ENCODE measurements at places on chromosomes 1 and 21.
A peak's percentile ranks its signal among the peaks of the same experiment; 100 is the strongest.

DNA sequence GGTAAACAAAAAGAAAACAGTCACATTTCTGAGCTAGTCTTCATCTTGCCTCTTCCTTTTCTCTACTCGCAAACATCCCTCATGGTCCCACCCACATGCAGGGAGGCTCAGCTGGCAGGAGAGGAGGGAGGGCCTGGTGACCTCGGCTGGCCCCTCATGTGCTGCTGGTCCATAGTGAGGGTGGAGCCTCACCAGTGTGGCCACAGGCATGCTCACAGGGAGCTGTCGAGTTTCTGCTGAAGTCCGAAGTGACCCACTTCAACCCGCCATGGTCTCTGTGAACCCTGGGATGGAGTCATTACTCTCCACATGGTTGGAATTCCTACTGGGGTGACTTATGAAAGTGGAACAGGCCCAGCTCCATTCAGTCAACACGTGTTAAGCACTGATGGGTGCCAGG, 253.4 kb downstream of the RHOU start:
- no peak overlapping the region for H3K27ac ChIP-seq
- H3K4me1 ChIP-seq, result peaks cover 44% of the 10 kb centered on the region
- H3K4me3 ChIP-seq, result no peak overlapping the region
- H3K36me3 ChIP-seq, result no peaks in the 10 kb centered on the region

GRCh38 chr1:210293171-210293607, 35.5 kb upstream of the HHAT start:
- H3K27me3 ChIP-seq, result no peaks in the 10 kb centered on the region
- DNase-seq, result peak; percentile 68
- peaks cover 32% of the 10 kb centered on the region for H3K4me1 ChIP-seq
- H3K36me3 ChIP-seq, result no peaks in the 10 kb centered on the region
- peak overlapping the region; percentile 50 for H3K4me3 ChIP-seq

- no peak for DNase-seq
- H3K27ac ChIP-seq, result no peak overlapping the region
- no peak overlapping the region for H3K4me3 ChIP-seq
- H3K27me3 ChIP-seq, result peaks cover 10% of the 10 kb centered on the region
- no peaks in the 10 kb centered on the region for H3K4me1 ChIP-seq
Measured at GRCh38 chr1:50343323-50343722, 79.9 kb downstream of the DMRTA2 start.

GRCh38 chr1:64042331-64043100, 160.9 kb upstream of the UBE2U start:
- no peaks in the 10 kb centered on the region for H3K27me3 ChIP-seq
- peak overlapping the region; percentile 81 for H3K27ac ChIP-seq
- peaks cover 56% of the 10 kb centered on the region for H3K4me1 ChIP-seq
- peak; percentile 87 for DNase-seq

DNA sequence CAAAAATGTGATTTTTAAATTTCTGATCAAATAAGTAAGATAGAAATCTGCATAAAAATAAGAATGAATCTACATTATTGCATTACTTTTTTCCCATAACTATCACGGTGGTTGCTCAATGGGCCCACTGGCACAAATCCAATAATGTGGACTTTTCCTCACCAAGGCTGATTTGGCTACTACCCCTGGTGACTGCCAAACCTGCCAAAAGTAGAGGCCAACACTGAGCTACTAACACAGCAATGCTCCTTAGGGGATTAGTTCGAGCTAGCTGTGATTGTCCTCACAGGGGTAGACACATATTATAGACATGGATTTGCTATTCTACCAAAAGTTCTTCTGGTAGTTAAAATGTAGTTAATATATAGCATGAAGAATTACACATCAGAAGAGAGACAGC, 107.7 kb upstream of the ZNHIT6 start:
- DNase-seq, result no peak
- no peak overlapping the region for H3K27ac ChIP-seq
- H3K4me1 ChIP-seq, result no peaks in the 10 kb centered on the region
- no peak overlapping the region for H3K4me3 ChIP-seq
- H3K27me3 ChIP-seq, result no peaks in the 10 kb centered on the region

DNA sequence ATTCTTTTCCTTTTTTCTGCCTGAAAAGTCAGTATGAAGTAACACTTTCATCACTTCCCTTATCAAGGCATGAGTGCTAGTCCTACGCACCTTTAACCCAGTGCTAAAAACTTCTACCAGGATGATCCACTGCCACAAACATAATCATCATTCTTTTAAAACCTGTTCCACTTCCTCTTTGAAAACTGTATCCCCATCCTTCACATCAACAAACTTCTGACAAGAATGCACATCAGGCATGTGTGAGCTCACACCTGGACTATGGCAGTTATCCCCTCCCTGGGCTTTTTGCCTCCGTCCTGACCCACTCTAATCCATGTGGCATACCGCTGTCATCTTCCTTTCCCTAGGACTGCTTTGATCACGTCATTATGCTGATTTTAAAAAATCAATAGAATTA, 70.2 kb downstream of the ESRRG start:
- H3K36me3 ChIP-seq, result no peaks in the 10 kb centered on the region
- no peaks in the 10 kb centered on the region for H3K27me3 ChIP-seq
- no peak overlapping the region for H3K27ac ChIP-seq
- no peak for DNase-seq

DNA sequence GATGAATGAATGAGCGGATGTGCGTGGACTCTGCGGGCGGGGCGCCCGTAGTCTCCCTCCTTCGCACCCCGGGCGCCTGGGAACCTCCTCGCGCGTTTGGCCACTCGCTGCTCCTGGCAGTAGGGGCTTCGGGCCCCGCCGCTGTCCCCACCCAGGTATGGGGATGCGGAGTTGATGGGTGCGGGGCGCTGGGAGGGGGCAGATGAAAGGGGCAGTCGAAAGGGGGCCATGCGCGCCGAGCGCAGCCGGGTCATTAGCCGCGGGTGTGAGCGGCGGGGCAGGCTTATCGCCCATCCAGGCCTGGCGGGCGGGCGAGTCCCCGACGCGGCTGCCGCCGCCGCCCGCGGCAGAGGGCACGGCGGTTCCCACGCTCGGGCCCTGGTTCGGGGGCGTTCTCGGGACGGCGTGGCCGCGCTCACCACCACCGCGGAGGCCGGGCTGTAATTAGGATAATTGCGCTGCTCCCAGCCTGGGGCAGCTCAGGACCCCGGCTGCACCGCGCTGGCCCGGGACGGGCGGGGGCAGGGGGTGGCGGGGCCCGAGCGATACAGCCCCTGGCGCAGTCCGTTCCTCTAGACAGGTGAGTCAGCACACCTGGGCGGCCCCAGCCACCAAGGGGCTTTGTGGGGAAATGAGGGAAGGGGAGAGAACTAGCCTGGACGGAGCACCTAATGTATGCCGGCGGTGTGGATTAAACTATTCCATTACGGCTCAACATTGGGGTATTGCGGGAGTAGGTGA, 22.1 kb upstream of the CITED4 start:
- peak overlapping the region; percentile 36 for H3K4me3 ChIP-seq
- no peaks in the 10 kb centered on the region for H3K36me3 ChIP-seq
- peak; percentile 46 for DNase-seq
- no peaks in the 10 kb centered on the region for H3K27me3 ChIP-seq
- no peak overlapping the region for H3K27ac ChIP-seq

GRCh38 chr1:121414905-121415304, 230.1 kb downstream of the SRGAP2C start:
- no peaks in the 10 kb centered on the region for H3K27me3 ChIP-seq
- DNase-seq, result peak; percentile 3
- H3K27ac ChIP-seq, result no peak overlapping the region
- H3K36me3 ChIP-seq, result no peaks in the 10 kb centered on the region

- H3K27me3 ChIP-seq, result peaks cover 34% of the 10 kb centered on the region
- H3K4me3 ChIP-seq, result no peak overlapping the region
- H3K4me1 ChIP-seq, result no peaks in the 10 kb centered on the region
- no peaks in the 10 kb centered on the region for H3K36me3 ChIP-seq
Measured at GRCh38 chr1:30353637-30354036, 369.7 kb downstream of the MATN1 start.

DNA sequence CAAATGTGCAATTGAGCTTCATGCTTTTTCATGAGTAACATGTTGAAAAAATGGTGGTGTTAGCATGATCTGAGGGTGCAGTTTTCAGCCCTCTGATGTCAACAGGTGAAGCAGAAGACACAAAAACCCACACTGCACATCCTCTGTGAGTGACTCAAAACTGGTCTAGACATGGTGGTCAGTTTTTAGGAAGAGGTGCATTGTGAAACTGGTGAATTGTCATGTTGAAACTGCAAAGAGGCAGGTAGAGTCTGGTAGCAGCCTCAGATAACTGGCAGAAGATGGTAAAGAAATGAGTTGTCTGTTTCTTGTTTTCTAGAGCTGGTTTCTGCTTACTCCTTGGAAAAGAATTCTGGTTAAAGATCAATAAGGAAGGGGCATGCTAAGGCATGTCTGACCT, 97.3 kb upstream of the HMCN1 start:
- no peaks in the 10 kb centered on the region for H3K27me3 ChIP-seq
- H3K4me1 ChIP-seq, result no peaks in the 10 kb centered on the region
- no peak overlapping the region for H3K27ac ChIP-seq

DNA sequence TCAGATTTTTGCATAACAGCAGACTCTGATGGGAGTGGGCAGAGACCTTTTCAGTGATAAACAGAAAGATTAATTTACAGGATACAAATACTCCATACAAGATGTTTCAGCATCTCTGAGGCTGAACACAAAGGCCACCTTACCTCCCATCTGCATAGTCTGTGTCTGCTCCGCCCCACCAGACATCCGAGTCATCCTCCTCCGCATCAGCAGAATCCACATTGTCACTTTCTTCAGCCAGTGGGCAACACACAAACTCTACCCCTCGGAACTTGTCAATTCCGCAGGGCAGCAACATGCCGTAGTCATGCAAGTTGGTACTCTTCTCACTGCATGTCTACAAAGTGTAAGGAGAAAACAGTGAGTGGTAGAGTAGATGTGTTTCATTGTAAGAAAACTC, 119.7 kb downstream of the APP start:
- H3K4me3 ChIP-seq, result no peak overlapping the region
- H3K27me3 ChIP-seq, result no peaks in the 10 kb centered on the region
- H3K4me1 ChIP-seq, result peaks cover 4% of the 10 kb centered on the region
- no peak overlapping the region for H3K27ac ChIP-seq
- H3K36me3 ChIP-seq, result peaks cover 36% of the 10 kb centered on the region

DNA sequence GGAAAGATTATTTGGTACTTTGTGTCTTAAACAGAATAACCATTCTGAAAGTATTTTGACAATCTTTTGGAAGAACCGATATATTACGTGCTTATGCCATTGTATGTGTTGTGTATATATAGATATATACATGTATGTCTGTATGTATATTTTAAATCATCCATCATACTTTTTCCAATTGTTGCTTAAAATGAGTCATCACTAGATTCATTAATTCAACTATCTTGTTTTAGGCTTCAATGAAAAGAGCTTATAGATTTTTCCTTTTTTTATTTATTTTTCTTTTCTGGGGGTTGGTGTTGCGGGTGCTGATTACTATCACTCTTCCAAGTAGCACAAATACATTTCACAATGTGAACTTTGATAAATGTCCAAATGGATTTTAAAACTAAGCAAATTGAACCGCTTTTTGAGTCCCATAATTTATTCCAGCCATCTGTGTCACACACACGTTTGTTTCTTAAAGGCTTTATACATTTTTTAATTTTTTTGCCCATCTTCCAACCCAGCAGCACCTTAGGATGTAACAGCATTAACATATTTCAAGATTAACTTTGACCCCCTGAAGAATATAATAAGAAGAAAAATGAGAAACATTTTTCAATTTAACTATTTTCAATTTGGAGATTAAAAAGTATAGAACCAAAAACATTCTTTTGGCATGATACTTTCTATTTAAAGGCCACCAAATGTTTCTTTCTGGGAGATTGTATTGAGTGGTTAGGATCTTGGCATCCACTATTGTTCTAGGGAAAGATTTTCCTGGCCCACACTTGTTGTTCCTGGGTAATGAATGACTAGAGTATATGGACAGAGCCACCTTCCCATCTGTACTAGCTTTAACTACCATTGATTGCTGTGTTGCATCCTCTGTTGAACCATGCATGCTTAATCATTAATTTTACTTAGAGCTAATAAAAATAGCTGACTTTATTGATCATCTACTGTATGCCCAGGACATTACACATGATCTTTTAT, 9.3 kb upstream of the DPYD start:
- no peak overlapping the region for H3K4me3 ChIP-seq
- H3K27me3 ChIP-seq, result no peaks in the 10 kb centered on the region
- no peak overlapping the region for H3K27ac ChIP-seq
- no peaks in the 10 kb centered on the region for H3K36me3 ChIP-seq
- DNase-seq, result no peak

GRCh38 chr1:42171679-42172266, 7.2 kb upstream of the GUCA2A start:
- no peak overlapping the region for H3K27ac ChIP-seq
- no peaks in the 10 kb centered on the region for H3K27me3 ChIP-seq
- H3K4me3 ChIP-seq, result no peak overlapping the region
- H3K36me3 ChIP-seq, result no peaks in the 10 kb centered on the region

- peaks cover 59% of the 10 kb centered on the region for H3K4me1 ChIP-seq
- H3K27me3 ChIP-seq, result no peaks in the 10 kb centered on the region
- no peak for DNase-seq
- peaks cover 3% of the 10 kb centered on the region for H3K36me3 ChIP-seq
- H3K27ac ChIP-seq, result no peak overlapping the region
Measured at GRCh38 chr1:167761400-167761799, 39.6 kb downstream of the MPZL1 start.

GRCh38 chr1:162972773-162973172, 96.4 kb upstream of the RGS4 start:
- no peak overlapping the region for H3K27ac ChIP-seq
- H3K4me1 ChIP-seq, result no peaks in the 10 kb centered on the region
- H3K36me3 ChIP-seq, result no peaks in the 10 kb centered on the region
- DNase-seq, result no peak
- H3K4me3 ChIP-seq, result no peak overlapping the region
- no peaks in the 10 kb centered on the region for H3K27me3 ChIP-seq

- no peak for DNase-seq
- H3K27me3 ChIP-seq, result no peaks in the 10 kb centered on the region
- H3K4me1 ChIP-seq, result peaks cover 9% of the 10 kb centered on the region
- H3K4me3 ChIP-seq, result no peak overlapping the region
- H3K36me3 ChIP-seq, result no peaks in the 10 kb centered on the region
Measured at GRCh38 chr1:77511440-77511840, 171.0 kb downstream of the ZZZ3 start.

DNA sequence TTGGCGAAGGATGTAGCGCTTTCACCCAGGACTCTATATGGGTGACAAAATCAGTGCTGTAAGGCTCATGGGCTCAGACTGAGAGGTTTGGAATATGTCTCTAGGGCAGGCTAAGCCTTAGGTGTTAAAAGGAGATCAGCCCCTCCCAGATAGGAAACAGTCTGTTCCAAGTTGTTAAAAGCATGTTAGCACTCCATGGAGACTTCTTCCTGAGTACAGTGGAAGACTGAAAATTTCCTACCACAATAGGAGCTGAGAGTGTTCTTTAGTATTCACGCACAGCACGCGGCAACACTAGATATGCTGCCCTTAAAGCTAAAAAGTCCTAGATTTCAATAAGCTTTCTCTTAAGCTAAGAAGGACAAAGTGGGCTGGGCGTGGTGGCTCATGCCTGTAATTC, 122.1 kb downstream of the TRABD2B start:
- no peaks in the 10 kb centered on the region for H3K4me1 ChIP-seq
- no peaks in the 10 kb centered on the region for H3K36me3 ChIP-seq
- no peak overlapping the region for H3K4me3 ChIP-seq
- H3K27me3 ChIP-seq, result no peaks in the 10 kb centered on the region

GRCh38 chr21:27062443-27062842, 95.6 kb upstream of the ADAMTS5 start:
- no peak for DNase-seq

Measured in stomach (tissue), 19 donors.